ENCODE measurements at places on chromosomes 4 and X.

DNA sequence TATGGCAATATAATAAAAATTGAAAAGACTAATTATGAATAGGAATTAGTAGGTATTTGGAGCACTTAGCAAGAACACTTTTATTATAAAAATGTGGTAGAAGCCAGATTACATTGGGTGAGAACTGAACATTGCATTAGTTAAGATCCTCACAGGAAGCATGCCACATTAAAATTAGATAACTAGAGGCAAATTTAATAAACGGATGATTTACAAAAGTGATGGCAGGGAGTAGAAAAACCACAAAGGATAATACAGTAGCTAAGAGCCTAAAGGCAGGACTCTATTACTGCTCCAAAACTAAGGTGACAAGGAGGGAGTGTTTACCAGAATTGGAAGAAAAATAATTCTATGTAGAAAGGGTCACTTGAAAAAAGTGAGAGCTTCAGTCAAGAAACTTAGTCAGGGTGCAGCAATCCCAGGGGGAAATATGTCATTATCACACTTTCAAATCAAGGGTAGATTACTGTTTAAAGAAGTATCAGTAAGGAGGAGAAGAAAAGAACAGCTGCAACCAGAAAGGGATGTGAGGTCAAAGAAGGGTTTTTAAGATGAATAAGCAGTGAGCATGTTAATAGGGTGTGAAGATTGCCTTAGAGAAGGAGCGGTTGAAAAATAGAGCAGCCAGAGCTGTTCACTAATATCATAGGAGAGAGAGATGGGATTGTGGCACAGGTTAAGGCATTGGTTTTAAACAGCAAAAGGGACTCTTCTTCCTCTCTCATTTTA lies 84.6 kb downstream of the NDST4 start:
- DNase-seq = no peak

DNA sequence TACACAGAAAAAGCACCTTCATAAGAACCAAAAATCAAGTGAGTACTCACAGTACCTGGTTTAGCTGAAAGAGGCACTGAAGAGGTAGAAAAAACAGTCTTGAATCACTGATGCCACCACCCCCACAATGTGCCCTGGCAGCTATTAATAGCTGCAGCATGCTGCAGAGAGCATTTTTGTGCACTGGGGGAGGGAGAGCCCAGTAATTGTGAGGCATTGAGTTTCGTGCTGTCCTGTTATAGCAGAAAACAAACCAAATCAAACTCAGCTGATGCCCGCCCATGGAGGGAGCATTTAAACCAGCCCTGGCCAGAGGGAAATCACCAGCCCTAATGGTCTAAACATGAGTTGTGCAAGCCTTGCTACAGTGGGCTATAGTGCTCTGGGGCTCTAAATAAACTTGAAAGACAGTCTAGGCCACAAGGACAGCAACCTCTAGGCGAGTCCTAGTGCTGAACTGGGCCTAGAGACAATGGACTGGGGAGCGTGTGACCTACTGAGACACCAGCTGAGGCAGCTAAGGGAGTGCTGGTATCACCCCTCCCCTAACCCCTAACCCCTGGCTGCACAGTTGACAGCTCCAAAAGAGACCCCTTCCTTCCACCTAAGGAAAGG lies 106.3 kb upstream of the TMLHE start:
- DNase-seq = no peak

DNA sequence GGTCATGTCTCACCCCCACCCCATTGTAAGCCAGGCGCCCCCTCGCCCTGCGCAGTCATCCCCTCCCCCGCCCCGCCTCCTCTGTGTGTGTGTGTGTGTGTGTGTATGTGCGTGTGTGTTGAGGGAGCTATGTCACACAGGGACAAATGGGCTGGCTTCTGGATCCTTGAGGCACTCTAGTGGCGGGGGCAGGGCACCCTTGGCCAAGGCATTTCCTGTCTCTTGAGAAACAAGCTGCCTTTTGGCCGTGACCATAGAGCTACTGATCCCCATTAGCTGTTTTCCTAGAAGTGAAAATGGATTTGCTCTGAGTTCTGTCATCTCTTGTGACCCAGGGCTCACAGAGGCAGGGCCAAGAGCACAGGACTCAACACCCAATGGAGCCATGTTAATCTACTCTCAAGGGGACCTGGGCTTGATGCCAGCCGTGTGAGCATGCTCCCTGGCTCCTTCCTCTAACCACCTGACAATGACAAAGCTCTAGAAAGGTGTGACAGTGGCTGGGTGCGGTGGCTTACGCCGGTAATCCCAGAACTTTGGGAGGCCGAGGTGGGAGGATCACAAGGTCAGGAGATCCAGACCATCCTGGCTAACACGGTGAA lies 162.5 kb upstream of the BCOR start:
- DNase-seq = no peak

DNA sequence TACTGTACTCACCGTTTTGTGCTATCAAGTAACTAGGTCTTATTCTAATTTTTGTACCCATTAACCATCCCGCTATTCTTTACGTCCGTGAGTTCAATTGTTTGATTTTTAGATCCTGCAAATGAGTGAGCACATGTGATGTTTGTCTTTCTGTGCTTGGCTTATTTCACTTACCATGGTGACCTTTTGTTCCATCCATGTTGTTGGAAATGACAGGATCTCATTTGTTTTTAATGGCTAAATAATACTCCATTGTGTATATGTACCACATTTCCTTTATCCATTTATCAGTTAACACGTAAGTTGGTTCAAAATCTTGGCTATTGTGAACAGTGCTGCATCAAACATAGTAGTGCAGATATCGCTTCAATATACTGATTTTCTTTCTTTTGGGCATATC lies 48.3 kb downstream of the USP9X start:
- no peak for DNase-seq

- no peak for DNase-seq
Observed at GRCh38 chr4:88439161-88439760, 17.7 kb upstream of the HERC5 start.

DNA sequence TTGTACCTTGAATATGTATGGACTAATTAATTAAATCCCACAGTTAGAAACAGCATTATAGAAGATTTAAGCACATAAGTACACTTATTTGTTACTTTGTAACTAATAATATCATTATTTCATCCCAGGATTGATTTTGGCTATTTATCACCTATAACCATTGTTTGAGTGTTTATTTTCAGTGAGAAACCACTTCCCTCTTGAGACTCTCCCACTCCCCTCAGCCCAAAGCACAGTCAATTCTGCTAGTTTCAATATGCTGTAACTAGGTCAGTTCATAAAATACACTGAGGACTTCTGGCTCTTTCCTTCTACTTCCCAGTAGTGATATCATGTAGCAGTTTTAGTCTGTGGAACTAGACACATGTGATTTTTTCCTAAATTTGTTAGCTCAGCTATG lies 16.3 kb downstream of the OFD1 start:
- DNase-seq = no peak

DNA sequence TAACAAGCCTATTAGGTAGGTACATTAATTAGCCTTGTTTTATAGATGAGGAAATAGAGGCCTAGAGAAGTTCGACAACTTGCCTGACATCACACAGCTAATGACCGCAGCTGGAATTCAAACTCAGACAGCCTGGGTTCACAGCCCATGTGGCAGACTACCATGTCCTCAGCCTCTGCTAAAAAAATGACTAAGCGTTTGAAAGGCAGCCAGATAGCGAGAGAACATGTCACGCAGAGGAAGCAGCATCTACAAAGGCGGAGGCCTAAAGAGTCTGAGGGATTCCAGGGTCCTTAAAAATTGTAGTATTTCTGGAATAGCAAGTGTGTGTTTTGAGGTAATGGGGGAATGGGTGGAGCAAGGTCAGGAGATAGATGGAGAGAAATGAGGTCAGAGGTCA lies 33.2 kb upstream of the BMP15 start:
- DNase-seq = no peak

GRCh38 chr4:136784326-136784725 lies 748.0 kb downstream of the PCDH18 start:
- no peak for DNase-seq

- no peak for DNase-seq
Observed at GRCh38 chr4:102862016-102862415, 6.8 kb upstream of the CISD2 start.

GRCh38 chrX:103699243-103699642 lies 11.5 kb upstream of the TMEM31 start:
- DNase-seq = no peak

- DNase-seq = no peak
Observed at GRCh38 chrX:82081027-82081426, 879.1 kb downstream of the SH3BGRL start.

GRCh38 chrX:111376897-111377578 lies 35.0 kb downstream of the DCX start:
- DNase-seq = no peak

GRCh38 chr4:186999686-187000085 lies 276.0 kb upstream of the FAT1 start:
- DNase-seq = no peak

- DNase-seq = no peak
Observed at GRCh38 chr4:67437974-67438713, 107.2 kb downstream of the CENPC start.

DNA sequence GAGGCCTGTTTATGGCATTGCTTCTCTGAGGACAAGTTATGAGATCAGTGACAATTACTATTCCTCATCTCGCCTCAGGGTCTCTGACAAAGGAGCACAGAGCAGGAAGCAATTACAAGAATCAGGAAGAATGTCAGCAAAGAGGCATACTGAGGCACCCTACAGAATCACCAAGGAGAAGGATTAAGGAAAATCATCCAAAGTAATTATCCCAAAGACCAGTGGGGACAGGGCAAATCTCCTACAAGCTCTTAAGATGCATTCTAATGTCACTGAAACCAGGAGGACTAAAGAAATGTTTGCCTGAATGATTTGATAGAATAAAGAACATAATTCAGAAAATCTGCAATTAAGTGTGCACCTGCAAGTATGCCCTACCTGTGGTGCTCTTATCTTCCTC lies 206.2 kb downstream of the RCHY1 start:
- no peak for DNase-seq

GRCh38 chrX:18174971-18175370 lies 45.7 kb downstream of the BEND2 start:
- DNase-seq = no peak

GRCh38 chr4:2833671-2834000 lies 10.0 kb upstream of the ADD1 start:
- DNase-seq = no peak

DNA sequence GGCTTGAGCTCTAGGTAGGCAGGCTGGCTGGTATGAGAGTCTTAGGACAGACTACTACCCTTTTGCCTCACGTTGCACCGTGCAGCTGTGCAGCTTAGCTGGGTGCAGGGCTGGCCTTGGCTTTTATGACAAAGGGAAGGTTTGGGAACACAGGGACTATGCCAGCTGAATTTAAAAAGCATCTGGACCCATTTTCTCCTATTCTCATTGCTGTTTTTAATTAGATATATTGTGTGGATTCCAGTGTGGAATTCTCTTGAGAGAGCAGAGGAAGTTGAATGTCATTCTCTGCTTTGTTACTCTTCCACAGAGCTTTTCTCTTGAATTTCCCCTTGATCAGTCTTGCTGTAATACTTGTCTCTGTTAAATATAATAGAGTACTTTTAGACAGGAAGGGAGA lies 192.7 kb downstream of the ZNF330 start:
- DNase-seq = no peak

DNA sequence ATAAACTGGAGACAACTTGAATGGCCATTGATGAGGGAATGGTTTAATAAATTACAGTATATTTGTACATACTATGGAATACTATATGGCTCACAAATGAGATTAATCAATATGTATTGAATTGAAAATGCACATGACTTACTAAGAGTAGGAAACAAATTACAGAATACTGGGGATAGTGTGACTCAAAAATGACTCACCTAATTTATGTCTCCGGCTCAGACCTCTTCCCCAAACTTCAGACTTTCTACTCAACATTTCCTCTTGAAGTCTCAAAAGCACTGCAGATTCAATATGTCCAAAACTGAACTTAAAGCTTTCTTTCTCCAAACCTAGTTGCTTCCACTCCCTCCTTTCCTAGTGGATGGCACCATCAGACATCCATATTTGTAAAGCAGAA lies 28.8 kb upstream of the GRIA3 start:
- no peak for DNase-seq

GRCh38 chrX:109187473-109188168 lies 294.3 kb downstream of the GUCY2F start:
- no peak for DNase-seq

DNA sequence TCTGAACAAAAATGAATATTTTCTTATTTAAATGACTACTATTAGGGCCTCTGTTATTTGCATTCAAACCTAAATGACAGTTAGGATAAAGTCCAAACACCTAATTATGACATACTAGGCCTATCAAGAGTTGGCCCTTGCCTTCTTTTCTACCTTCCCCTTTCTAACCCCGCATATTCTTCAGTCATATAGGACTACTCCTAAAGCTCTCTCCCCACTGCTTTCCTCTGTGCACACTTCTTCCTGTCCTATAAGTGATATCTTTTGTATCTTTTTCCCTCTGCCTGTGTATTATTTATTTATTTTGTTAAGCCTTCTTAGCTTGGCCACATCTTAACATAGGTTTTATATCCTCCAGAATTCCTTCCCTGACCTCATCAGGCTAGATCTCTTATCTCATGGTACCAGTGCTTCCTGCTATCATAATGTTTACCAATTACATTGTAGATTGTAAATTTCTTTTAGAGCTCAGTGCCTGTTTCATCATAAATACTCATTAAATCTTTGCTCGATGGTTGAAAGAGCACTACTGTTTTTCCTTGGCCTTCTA lies 22.5 kb downstream of the ERVMER34-1 start:
- DNase-seq = no peak

DNA sequence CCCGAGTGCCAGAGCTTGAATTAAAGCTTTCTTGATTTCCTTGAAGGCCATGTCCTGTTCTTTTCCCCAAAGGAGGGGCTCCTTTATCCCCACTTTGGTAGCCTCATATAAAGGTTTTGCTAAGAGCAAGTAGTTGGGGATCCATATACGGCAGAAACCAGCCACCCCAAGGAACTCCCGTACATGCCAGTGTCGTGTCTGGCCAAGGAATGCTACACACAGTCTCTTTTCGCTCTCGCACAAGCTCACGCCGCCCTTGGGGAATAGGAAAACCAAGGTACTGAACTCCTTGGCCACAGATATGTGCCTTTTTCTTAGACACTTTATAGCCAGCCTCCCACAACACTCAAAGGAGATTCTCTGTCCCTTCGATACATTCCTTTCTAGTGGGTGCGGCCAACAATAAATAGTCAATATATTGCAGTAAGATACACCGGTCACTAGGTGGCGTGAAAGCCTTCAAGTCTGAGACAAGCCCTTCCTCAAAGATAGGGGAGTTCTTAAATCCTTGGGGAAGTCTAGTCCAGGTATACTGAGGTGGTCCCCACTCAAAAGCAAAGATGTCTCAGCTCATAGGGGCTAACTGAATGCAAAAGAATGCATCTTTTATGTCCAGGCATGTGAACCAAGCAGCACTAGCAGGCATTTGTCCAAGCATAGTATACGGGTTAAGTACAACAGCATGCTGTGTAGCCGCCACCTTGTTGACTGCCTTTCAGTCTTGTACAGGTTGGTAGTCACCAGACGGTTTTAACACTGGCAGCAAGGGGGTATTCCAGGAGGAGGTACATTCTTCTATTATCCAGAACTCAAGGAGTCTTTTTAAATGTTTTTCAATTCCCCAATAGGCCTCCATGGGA lies 57.8 kb upstream of the XAGE1B start:
- no peak for DNase-seq

- no peak for DNase-seq
Observed at GRCh38 chr4:168979338-168979737, 30.7 kb downstream of the CBR4 start.
